A673 (cell line): ENCODE measurements at places on chromosomes 1 and 21. TPM values are rescaled to one million over a fixed set of nuclear protein-coding genes. Genes with fewer than 3 reads are reported as not detected.

Gene GNG12
- 48.1 and 54.8 TPM in 2 replicates for total RNA-seq

Gene S100A1
- total RNA-seq: 0.72 TPM in 1 of 2 replicates, not detected in the other

Gene CR1L
- not detected in 2 replicates for total RNA-seq

Gene MYBPH
- total RNA-seq: not detected in 2 replicates
